Stimulated activated CD4-positive, alpha-beta T cell treated with anti-CD3 and anti-CD28 coated beads, Interleukin-4, amount 100 ng/mL, for 24 hours (primary cell): ENCODE measurements at places on chromosomes 2 and 18.

DNA sequence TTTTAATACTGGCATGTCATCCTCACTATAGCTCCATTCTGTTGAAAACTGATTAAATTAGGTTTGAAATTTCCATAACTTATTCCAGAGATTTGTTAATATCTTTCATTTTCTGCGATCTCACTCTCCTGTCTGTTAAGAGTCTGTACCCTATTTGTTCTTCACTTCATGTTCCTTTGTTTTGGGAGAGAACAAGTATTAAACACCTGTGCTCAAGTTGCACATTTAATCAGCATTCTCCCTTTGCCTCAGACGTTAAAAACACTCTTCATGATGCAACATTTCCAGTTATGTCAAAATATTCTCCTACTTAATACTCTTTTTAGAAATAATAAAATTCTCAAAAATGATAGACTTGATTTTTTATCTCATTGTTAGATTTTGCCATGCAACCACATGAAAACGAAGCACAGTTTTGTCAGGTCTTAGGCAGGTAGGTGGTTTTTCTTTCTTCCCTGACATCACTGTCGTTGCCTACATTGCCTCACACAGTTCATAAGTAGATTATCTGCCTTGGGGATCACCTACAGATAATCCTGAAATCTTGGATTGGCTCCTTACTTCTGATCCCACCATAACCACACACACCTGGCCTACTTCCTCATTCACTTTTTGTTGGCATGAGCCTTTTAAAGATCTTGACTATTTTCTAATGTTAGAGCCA, 109.9 kb downstream of the GAREM1 start:
- DNase-seq: no peak

GRCh38 chr2:214575030-214575429, 164.2 kb downstream of the VWC2L start:
- no peak for DNase-seq

DNA sequence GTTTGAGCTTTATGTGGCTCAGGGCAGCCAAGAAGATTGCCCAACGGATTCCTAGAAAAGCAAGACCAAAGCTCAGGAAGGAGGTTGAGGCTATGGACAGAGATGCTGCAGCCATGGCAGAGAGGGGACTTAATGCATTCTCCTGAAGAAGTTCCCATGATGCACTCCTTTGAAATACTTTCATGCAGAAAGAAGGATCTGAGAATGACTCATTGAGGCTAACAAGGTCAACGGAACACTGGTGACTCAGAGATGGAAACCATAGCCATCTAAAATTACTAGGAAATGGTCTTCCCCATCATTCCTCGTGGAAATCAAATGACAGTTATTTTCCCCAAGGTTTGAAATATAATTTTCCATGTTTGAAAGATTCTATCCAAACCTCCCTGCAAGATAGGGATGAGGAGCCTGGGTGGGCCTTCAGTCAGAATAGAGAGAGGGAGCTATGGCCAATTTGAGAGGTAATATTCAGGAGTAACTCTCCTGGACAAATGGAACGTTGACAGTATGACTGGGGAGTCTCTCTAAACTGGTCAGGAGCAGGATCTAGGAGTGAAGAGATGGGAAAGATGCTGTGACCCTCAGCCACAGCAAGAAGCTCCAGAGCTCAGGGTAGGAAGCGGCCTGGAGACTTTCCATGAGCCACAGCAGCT, 63.0 kb downstream of the REEP1 start:
- DNase-seq: no peak

GRCh38 chr18:33495278-33495677, 54.8 kb upstream of the CCDC178 start:
- DNase-seq: no peak

- no peak for DNase-seq
Measured at GRCh38 chr2:145599756-145600155, 1079.8 kb upstream of the ZEB2 start.

DNA sequence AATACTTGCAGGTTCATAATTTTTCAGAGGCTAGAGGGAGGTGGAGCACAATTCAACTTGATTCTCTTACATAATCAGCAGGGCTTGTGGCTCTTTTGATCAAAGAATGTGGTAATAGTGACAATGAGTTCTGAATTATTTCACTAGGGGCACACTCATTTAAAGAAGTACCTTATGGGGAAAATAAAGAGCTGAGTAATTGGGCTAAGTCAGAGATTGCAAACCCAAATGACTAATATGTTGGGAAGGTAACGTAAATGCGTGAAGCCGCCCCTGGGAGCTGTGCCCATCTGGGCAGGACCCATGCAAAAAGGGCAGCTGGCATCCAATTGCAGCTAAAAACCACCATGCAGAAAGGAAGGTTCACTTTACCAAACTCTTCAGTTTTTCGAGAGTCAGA, 35.3 kb downstream of the NCKAP5 start:
- DNase-seq: no peak

DNA sequence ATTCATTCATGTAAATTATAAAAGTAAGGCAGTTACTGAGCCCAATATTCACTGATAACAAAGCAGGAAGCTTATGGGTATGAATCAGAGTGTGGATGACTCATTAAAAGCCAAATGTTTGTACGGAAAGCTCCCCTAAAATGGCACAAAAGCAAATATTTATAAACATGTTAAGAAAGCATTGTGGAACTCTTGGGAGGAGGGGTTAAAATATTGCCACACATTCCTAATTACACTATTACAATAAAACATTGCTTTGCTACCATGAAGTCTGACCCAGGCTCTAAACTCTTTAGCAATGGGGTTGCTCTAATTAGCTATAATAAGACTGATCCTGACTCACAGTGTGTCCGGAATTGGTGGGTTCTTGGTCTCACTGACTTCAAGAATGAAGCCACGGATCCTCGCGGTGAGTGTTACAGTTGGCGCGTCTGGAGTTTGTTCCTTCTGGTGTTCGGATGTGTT, 110.9 kb downstream of the NAB1 start:
- DNase-seq: no peak

- DNase-seq: no peak
Measured at GRCh38 chr2:147520817-147521216, 324.0 kb upstream of the ACVR2A start.
